ENCODE measurements at places on chromosomes 1 and 21.

DNA sequence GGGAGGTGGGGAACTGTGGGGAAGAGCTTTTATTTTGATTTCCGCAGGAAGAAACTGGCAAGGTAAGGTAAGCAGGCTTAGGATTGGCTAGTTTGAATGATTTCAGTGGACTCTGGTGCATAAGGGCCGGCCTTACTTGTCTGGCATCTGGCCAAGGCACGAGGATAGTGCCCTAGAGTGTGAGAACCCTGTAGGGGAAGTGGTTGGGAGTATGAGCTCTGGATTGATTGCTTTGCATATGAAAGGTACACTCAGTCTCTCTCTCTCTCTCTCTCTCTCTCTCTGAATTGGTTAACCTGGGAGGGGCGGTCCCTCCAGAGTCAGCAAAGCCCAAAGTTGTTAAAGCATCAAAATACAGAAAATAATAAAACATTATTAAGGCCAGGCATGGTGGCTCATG is 463.0 kb downstream of the SIPA1L2 start:
- DNase-seq, result no peak

- DNase-seq, result no peak
Measured at GRCh38 chr1:227058321-227058751, 118.2 kb downstream of the COQ8A start.

DNA sequence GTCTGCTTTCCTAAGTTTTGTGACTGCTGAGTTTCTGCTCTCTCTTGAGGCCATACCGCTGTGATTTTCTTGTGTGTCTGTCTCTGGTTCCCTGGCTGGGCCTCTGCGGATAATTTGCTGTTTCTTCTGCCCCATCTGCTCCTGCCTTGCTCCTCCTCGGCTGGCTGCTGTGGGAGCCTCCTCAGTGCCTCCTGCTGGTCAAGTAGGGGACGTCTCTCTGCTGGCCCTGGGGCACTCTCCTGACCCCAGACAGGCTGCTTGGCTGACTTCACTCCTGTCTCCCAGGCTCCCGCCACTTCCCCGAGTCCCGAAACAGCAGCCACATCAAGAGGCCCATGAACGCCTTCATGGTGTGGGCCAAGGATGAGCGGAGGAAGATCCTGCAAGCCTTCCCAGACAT is 28.5 kb downstream of the ETNK2 start:
- no peak for DNase-seq

- no peak for DNase-seq
Measured at GRCh38 chr1:69834336-69834735, 266.6 kb downstream of the LRRC7 start.

- DNase-seq, result no peak
Measured at GRCh38 chr1:238099871-238100270, 209.1 kb upstream of the ZP4 start.

Data from stimulated activated CD4-positive, alpha-beta T cell treated with anti-CD3 and anti-CD28 coated beads, Interleukin-4, amount 100 ng/mL, for 1 hour (primary cell).